ENCODE measurements at places on chromosomes 5 and 9.
A peak's percentile ranks its signal among the peaks of the same experiment; 100 is the strongest.

DNA sequence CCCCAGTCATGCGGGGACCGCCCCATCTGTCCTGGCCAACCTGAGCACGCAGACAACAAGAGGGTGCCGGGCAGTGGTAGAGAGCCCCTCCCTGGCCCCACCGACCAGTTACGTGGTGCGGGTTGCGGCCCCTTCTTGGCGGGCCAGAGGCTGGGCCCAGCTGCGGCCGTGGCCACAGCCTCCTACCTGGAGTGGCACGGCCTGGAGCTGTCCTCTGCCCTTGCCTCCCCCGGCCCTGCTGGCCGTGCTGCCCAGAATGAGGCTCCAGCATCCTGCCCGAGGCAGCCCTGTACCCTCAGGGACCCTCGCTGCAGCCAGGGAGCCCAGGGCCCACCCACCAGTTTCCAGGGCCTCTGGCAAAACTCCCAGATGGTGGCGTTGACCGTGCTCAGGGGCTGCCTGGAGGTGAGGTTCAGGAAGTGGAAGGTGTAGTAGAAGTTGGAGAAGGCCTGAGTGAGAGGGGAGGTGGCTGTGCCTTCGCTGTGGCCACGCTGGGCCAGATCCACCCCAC lies 5.7 kb downstream of the ENTPD8 start:
- DNase-seq: peak; percentile 31

DNA sequence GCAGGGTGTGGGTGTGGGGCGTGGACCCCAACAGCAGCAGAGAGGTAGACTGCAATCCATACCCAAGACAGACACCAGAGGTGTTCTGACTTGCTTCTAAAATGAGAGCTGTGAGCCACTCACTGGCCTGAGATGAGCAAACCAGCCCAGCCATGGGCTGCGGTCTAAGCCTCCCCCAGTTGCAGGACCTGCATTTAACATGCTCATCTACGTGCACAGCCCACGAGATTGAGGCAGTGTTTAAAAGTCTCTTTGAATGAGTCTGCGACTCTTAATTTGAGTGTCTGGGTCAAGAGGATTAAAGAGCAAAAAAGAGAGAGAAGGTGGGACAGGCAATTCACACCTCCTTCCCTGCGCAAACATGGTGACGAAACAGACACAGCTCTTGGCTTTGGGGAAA lies 5.9 kb downstream of the SURF4 start:
- no peak for DNase-seq

DNA sequence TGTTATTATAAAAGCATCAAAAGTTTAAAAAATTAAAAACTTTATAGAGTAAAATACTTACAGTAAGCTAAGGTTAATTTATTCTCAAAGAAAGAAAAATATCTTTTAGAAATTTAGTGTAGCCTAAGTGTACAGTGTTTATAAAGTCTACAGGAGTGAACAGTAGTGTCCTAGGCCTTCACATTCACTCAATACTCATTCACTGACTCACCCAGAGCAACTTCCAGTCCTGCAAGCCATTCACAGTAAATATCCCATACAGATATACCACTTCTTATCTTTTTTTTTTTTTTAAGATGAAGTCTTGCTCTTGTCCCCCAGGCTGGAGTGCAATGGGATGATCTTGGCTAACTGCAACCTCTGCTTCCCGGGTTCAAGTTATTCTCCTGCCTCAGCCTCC lies 73.1 kb upstream of the FST start:
- no peak for DNase-seq

DNA sequence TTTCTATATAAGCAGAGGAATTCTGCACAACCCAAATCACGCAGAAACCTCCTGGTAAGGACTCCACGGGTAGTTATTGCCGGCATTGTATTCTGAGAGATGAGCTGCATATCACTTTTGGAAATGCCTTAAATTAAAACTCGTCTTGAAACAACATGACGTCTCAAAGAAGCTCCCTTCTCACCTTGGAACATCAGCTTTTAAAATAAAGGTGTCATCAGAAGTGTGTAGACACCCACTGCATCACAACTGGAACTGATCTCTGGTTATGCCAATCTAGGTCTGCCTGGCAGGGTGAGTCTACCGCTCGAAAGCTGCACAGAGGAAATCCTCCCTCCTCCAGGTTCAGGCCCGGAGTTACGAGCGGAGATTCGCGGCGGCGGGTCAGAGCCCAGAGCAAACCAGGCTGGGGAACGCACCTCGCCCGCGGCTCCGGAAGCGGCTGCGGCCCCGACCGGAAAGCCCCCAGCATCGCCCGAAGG lies 974 bp upstream of the SLC12A2 start:
- no peak for DNase-seq
